ENCODE measurements at places on chromosomes 4 and X. TPM values are rescaled to one million over a fixed set of nuclear protein-coding genes. Genes with fewer than 3 reads are reported as not detected.

Gene GAB3
- total RNA-seq, result 13.7 TPM

Gene HPGDS
- 4.1 TPM for total RNA-seq

Gene PLS3
- 69.7 TPM for total RNA-seq

Gene LEF1
- total RNA-seq, result 3.1 TPM

Gene LUZP4
- total RNA-seq, result not detected

Gene MFAP3L
- 3.6 TPM for total RNA-seq

Gene USP17L19
- not detected for total RNA-seq

Gene SLBP
- 31.2 TPM for total RNA-seq

Gene HTR2C
- total RNA-seq, result not detected

DNA sequence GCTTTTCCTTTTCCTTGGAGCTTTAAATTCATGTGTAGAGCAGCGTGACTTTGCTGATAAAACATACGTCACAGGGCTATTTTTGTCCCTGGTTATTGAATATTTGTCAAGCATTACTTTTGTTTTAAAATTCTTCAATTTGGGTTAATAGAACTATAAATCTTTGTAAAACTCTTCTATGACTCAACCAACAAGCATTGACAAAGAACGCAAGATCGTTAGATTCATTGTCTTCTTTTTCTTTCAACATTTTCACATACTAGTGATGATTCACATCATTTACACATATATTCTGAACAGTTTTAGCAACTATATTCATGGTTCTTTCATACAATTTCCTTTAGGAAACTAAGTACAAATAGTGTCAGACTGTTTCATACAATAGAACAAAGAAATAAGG is 72.0 kb upstream of the GPM6A start:
- no peak for DNase-seq

DNA sequence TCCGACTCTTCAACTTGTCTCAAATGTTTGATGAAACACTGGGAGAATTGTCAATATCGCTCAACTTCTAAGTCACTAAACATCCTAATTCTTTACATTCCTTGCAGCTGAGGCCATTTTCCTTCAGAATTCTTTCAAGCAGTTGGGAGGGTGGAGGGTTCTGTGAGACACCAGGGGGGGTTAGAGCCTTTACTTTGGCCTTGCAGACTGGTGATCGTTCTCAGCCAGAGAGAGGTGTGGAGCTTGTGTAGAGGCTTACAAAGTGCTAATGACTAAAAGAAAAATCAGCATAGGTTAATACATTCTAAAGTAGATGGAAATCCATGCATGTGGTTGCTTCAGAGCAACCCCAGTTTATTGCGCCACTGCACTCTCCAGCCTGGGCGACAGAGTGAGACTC is 21.3 kb upstream of the SOX3 start:
- no peak for DNase-seq

DNA sequence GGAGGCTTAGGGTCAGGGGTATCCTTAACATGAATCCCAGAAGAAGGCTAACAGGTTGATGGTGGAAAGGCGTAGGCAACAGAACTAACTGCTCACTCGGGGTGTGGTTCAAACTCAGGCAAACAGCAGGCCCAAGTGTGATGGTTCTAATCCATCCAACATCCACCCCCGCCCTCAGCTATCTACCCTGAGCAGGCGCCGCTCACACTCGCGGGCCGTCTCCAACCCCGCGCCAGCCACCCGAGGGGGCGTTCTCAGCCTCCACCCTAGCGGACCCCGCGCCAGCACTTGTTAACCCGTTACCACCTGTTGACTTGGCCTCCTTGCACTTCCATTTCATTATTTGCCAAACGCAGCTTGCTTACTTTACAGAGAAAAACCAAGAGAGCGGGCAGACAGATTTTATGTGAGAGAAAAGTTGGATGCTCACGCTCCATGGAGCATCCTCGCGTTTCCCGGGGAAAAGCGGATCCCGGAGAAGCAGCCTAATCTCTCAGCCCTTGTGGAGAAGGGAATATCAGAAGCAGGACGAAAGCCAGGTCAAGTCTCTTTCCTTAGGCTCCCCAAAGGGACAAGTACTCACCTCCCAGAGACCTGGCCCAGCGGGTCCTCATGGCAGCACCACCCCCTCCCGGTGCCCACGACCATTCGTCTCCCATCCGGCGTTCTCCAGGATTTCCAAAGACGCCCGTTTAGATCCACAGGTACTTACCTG is 773 bp downstream of the SNCA start:
- DNase-seq, result no peak

GRCh38 chr4:167721617-167722486 is 370.5 kb upstream of the ANXA10 start:
- no peak for DNase-seq

DNA sequence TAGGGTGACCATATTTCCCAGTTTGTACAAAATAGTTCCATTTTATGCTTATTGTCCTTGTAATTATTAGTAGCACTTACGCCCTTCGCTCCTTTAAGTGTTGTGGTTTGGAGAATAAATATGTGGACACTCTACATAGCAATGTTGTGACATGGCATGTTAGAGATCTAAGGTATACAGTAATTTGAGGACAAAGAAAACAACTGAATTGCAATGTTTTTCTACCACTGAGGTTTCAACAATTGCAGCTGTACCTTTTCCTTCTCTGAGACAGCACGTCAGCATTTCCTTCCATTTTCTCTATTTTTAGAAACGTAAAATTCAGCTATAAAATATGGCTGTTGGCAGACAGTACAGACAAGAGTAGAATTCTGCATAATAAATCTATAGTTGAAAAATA is 323.1 kb downstream of the MAPK10 start:
- no peak for DNase-seq

DNA sequence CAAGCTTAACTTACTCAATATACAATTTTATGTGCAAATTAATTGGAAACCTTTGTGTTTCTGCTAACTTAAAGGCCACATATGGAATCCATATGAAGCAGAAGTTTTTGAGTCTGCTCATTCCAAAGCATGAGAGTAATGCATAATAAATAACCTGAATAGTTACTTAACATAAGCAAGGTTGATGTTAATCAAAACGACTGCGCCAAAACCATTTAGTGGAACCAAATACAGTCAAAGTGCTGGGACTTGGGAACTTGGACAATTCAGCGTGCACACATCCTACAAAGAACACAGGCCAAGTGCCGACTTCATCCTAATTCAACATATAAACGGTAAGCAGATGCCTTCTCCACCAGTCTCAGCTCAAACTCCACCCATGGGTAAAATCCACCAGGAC is 17.0 kb downstream of the TSPAN5 start:
- DNase-seq, result no peak

DNA sequence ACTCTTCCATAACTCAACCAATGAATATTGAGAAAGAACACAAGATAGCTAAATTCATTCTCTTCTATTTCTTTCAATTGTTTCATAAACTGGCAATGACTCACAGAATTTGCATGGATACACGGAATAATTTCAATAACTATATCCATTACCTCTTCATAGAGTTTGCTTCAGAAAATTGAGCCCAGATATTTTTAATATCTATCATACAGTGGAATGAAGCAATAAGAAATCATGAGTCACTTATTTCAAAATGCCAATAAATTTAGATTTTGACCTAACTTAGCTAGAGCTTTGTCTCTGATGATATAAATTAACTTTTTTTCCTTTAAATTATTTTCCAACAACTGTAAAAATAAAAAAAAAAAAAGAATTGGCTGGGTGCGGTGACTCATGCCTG is 22.2 kb upstream of the MANBA start:
- no peak for DNase-seq

- DNase-seq, result no peak
Measured at GRCh38 chr4:14887842-14888433, 114.3 kb upstream of the CPEB2 start.

GRCh38 chr4:180304321-180304720 is 1938.9 kb upstream of the TENM3 start:
- no peak for DNase-seq

DNA sequence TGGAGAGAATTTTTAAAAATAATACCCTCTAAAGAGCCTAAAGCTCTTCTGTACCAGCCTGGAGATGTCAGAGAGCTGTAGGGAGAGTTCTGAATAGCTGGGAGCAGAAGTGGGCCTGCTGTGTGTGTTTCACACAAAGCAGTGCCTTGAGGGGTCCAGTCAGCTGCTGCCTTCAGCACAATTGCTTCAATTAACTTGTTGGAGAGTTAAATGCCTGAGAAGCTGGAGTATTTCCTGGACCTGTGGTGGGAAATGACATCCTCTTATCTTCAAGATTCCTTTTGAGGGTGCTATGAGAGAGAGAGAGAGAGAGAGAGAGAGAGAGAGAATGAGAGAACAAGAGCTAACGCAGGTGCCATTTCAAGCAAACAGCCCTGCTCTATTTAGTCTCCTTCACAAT is 96.2 kb upstream of the IL1RAPL2 start:
- no peak for DNase-seq

DNA sequence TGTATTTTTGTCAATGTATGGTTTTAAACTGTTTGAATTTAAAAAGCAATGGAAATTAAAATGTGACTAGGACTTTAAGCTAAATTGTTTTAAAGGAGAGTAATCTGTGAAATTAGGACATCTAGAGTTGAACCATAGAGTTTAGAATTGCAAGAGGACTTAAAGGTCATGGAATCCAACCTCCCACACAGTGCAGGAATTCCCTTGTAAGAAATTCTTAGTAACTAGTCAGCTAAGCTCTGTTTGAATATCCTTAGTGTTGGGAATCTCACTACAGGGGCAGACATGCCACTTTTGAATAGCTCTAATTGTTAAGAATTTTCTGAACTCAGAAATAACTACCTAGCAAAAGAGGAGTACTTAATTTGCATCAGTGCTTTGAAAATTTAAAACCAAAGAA is 292.9 kb downstream of the IL1RAPL1 start:
- DNase-seq, result no peak

DNA sequence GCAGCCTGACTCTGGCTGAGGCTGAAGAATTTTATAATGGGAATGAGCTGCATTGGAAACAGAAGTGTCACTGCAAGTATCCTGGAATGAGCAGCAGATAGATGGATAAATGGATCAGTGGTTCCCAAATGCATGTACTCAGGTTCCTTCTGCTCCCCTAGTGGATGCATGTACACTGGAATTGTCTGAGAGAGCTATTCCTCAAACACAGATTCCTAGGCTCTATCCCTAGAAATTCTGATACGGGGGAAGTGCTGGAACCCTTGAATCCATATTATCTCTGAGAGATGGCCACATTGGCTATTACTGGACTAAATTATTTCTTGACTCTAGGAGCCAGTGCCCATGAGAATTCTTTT is 64.8 kb downstream of the TMEM131L start:
- no peak for DNase-seq

GRCh38 chrX:130418066-130418465 is 16.3 kb downstream of the RBMX2 start:
- no peak for DNase-seq

GRCh38 chr4:100059467-100059866 is 109.4 kb upstream of the H2AZ1 start:
- no peak for DNase-seq
